Activated CD4-positive, alpha-beta T cell treated with anti-CD3 and anti-CD28 coated beads for 48 hours (primary cell): ENCODE measurements at places on chromosomes 4 and X.

- no peak for DNase-seq
These were observed 153.0 kb upstream of the TENM3 start for GRCh38 chr4:182090186-182090585.

DNA sequence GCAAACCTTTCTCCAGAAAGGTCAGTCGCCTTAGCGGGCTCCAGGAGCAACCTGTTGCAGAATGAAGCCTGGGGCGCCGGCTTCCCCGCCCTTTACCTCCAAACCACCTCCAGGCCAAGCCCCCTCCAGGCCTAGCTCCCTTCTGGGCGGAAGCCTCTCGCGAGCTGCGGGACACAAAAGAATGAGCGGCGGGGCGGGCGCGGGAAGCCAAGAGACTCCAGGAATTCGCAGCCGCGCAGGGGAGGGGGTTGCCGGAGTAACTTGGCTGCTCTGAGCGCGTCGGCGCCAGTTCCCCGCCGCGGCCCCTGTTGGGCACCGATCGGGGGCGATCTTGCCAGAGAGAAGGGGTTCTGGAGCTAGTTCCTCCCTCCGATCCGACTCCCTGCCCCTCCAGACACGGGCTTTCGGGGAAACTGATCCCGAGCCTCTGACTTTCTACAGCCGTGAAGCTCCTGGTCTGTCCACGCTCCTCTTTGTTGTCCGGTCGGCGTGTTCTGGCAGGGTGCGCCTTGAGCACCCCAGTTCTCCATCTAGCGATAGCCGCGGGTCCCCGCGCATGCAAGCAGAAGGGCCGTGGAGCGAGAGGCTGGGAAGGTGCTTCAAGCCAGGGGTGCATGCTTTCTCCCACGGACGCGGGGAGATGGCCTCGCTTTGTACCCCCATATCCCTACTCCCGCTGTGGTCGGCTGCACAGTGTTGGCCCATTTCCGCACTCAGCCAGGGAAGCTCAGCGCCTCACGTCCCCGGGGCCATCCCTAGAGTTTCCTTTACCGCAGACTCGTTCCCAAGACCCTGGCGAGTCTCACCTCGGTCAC is 1.2 kb downstream of the PROM1 start:
- DNase-seq, result peak; percentile 43

- no peak for DNase-seq
These were observed 410.2 kb downstream of the FAM47A start for GRCh38 chrX:33721927-33722326.

DNA sequence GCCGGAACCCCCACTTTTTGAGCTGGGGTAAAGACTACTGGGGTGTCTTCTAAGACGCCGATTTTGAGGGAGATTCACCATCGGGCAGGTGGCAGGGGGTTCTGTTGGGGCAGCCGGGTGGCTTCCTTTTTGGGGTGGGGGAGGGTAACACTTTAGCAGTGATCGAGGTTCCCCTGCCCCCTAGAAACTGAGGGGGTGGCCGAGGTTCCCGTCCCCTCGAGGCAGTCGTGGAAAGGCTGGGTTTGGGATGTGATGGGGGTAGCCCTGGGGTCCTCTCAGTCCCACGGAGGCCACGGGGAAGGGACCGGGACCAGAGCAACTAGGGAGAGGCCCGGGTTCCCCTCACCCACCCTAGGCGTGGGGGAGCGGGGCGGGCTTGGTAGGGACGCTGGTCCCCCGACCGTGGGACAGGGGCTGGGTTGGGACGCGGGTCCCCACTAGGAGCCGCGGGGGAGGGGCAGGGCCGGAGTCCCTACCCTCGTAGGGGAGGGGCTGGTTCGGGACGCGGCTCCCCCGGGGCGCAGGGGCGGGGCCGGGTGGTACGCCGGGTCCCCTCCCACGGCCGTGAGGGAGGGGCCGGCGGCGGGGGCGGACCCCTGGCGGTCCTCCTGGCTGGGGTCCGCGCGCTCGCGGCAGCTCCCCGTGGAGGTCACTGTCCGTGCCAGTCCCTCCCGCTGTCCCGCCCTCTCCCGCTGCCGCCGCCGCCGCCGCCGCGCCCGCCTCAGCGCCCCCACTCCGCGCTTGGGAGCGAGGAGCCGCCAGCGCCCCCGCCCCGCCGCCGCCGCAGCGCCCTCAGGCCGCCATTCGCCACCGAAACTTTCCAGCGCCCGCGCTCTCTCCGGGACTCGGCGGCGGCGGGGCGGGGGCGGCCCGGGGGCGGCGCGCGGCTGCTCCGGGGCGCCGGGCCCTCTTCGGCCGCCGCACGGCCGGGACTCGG is at the start of gene TBL1X:
Gene TBL1X (plus strand): TSS at position 624 of the 937 bp plus-strand sequence. CDS start 188,529 bp downstream, outside the sequence.
- peak; percentile 62 for DNase-seq
